ENCODE measurements at places on chromosomes 12 and 14.

GRCh38 chr12:93571925-93572711, at the start of gene SOCS2:
SOCS2 (plus strand) TSS chr12:93572675; CDS start chr12:93572898, 223 bp downstream.
- peak; percentile 36 for DNase-seq

DNA sequence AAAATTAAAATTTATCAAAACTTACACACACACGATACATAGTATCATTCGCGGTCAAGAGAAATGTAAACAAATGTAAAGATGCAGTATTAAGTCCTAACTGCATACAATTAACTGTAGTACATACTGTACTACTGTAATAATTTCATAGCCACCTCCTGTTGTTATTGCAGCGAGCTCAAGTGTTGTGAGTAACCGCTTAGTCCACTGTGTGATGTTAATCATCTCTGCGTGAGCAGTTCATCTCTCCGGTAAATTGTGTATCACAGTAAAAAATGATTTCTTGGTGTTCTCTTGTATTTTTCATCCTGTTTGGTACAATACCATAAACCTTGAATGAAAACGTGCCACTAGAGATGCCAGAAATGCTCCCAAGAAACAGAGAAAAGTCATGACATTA, 6.5 kb downstream of the EPS8 start:
- no peak for DNase-seq

GRCh38 chr12:113942209-113942608, 23.9 kb downstream of the RBM19 start:
- DNase-seq: no peak

GRCh38 chr14:53894456-53894855, 62.2 kb downstream of the BMP4 start:
- no peak for DNase-seq

- no peak for DNase-seq
Measured at GRCh38 chr12:18281941-18282340, 20.6 kb downstream of the PIK3C2G start.

GRCh38 chr14:41758011-41758665, 151.5 kb downstream of the LRFN5 start:
- no peak for DNase-seq

DNA sequence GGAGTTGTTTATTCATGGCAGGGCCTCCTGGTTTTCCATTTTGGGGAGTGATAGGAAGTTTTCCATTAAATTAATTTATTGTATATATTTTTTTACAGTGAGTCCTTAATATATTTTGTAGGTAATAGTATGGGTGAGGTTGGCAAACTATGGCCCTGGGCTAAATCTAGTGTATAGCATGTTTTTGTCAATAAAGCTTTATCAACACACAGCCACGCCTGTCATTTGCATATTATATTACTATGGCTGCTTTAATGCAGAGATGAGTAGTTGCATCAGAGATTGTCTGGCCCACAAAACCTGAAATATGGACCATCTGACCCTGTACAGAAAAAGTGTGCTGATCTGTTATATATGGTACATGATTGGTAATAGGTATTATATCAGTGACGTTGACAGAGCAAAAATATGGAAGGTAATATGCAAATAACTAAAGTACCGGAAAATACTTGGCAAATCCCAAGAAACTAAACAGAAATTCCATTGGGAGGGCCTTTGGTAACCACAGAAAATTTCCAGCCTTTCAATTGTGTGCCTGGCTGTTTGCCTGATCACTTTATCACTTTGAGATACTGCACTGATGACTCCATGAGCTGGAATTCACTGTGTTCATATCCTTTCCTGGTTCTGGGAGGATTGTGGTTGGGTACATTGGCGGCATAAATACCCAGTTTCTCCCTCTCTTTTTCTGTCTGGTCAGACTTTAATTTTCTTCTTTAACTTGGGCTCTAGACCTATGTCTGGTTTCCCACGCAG, 61.7 kb upstream of the RFLNA start:
- no peak for DNase-seq

DNA sequence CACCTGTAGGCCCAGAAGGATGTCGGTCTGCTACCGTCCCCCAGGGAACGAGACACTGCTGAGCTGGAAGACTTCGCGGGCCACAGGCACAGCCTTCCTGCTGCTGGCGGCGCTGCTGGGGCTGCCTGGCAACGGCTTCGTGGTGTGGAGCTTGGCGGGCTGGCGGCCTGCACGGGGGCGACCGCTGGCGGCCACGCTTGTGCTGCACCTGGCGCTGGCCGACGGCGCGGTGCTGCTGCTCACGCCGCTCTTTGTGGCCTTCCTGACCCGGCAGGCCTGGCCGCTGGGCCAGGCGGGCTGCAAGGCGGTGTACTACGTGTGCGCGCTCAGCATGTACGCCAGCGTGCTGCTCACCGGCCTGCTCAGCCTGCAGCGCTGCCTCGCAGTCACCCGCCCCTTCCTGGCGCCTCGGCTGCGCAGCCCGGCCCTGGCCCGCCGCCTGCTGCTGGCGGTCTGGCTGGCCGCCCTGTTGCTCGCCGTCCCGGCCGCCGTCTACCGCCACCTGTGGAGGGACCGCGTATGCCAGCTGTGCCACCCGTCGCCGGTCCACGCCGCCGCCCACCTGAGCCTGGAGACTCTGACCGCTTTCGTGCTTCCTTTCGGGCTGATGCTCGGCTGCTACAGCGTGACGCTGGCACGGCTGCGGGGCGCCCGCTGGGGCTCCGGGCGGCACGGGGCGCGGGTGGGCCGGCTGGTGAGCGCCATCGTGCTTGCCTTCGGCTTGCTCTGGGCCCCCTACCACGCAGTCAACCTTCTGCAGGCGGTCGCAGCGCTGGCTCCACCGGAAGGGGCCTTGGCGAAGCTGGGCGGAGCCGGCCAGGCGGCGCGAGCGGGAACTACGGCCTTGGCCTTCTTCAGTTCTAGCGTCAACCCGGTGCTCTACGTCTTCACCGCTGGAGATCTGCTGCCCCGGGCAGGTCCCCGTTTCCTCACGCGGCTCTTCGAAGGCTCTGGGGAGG, at the start of gene LTB4R:
Gene LTB4R (plus strand): TSS at position 857 of the 959 bp plus-strand sequence. CDS start 4,150 bp downstream, outside the sequence.
- peak; percentile 62 for DNase-seq

Data from activated CD4-positive, alpha-beta T cell treated with anti-CD3 and anti-CD28 coated beads, Interleukin-2, amount 10 ng/mL, durations not matched to agents 7 days and 5 days (primary cell).